ENCODE measurements at places on chromosomes 2 and 18.

DNA sequence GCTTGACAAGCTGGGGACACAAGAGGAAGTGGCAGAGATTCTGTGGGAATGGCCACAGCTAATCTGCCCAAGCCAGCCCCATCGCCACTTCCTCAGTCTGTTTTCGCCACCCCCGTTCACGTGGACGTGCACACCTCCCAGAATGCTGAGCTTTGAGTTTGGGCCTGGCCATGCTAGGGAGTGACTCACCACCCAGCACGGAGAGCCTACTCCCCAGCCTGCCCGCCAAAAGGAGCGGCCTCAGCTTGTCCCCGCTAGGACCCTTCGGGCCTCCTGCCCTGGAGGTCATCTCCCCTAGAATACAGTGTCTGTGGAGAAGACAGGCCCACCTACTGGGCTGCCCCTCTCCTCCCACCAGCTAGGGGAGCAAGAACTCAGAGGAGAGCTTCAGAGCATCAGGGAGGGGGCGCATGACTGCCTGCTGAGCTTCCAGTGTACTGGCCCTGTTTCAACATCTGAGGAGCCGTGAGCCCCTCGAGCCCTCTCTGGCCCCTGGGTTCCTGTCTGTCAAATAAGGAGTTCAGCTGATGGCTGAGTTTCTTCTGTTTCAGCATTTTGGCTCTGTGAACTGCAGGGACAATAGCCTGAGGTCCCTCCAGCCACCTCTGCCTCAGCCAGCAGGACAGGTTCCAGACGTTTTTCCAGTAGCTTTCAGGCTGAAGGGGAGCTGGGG is 5.1 kb downstream of the SLC35F6 start:
- no peak for DNase-seq

GRCh38 chr2:86037795-86038192 is 67.9 kb downstream of the POLR1A start:
- no peak for DNase-seq

- DNase-seq: no peak
These were observed 1269.0 kb upstream of the DDX18 start for GRCh38 chr2:116545286-116546068.

GRCh38 chr18:30650499-30650898 is 392.0 kb downstream of the DSC3 start:
- no peak for DNase-seq

- DNase-seq: no peak
These were observed 27.2 kb downstream of the C2orf49 start for GRCh38 chr2:105364436-105365139.

DNA sequence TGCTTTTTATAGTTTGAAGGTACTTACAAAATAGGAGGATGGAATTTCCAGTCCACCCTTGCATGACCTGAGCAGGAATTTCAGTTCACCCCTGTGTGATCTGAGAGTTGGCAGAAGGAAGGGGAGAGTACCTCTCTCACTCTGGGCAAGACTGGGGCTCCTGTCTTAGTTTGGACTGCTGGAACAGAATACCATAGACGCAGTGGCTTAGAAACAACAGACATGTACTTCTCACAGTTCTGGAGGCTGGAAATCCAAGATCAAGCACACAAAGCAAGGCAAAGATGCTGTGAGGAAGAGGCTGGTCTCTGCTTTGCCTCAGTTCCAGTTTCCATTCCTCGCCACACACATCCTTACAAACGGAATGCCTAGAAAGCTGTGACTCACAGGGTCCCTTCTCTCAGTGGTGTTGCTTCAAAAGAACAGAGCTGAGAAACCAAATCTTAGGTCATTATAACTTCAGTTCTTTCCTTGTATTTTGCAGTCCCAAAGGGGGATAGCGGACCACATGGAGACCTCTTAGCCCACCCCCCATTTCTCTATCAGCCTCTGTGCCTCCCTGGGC is 108.8 kb upstream of the HAAO start:
- no peak for DNase-seq

DNA sequence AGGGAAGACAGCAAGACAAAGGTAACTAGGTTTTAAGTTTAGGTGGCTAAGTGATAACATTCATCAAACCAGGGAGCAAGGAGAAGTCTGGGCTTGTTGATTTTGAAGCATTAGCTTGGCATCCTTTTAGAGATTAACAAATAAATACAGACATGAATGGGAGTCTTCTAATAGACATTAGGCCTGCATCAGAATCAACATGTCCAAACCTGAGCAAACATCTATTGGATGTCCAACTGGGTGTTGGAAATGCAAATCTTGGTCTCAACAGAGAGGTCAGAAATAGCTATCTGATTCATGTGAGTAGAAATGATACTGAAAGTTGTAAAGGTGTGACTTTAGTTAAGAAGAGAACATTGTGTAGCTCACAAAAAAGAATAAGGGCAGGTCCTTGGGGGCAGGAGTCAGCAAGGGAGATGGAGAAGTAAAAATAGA is 85.5 kb upstream of the RND3 start:
- DNase-seq: no peak

DNA sequence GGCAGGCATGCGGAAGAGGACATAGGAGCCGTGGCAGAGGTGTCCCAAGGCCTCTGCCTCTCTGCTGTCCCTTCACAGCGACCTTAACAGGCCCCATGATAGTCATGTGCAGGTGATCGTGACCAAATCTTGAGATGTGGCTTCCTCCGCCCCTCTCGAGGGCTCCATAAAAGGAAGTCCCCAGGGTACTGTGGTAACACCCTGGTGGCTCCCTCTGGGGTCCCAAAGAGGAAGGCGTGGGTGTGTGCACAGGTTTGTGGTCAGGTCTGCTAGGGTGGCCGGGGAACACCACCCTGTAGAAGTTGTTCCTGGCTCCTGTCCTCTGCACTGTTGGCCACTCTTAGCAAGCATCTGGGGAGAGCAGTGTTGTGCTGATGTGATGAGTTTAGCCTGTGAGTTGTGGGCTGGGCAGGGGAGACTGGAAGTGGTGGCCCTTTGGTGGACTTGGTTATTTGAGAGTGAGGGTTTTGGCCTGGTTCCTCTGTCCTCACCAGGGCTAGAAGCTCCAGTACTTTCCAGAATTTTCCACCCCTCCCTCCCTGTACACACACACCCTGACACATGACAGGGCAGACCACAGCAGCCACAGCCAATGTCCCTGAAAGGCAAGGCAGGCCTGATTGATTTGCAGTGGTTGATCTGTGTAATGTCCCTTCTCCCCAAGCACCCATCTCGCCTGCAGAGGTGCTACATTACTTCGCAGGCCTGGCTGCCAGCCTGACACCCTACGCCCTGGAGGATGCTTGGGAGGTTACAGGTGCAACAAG is 68.9 kb upstream of the BOD1L2 start:
- DNase-seq: no peak

- DNase-seq: no peak
These were observed 529.8 kb upstream of the CNTNAP5 start for GRCh38 chr2:123495241-123495640.

- no peak for DNase-seq
These were observed 196.1 kb downstream of the EIPR1 start for GRCh38 chr2:3181416-3182010.

DNA sequence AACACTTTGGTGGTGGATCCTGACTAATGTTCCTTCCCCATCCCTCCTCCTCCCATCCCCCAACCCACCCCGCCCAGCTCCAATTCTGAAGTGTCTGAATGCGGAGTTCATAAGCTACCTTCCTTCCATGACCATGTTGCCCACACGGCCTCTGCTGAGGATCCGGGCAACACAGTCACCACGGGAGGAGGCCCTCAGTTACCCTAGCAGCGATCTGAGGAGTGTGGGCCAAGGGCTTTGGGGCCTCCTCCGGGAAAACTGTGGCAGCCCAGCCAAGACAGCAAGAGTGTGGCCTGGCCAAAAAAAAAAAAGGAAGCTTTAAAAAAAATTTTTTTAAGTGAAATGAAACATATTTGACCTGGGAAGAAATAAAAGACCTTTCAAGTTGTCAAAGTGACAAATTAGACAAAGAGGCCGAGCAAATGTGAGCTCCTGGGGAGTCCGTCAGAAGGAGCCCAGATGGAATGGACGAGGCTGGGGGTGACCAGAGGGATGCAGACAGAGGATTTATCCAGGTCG is 169.0 kb upstream of the PKDCC start:
- DNase-seq: no peak

GRCh38 chr18:12088731-12089375 is 4.8 kb upstream of the ANKRD62 start:
- no peak for DNase-seq

DNA sequence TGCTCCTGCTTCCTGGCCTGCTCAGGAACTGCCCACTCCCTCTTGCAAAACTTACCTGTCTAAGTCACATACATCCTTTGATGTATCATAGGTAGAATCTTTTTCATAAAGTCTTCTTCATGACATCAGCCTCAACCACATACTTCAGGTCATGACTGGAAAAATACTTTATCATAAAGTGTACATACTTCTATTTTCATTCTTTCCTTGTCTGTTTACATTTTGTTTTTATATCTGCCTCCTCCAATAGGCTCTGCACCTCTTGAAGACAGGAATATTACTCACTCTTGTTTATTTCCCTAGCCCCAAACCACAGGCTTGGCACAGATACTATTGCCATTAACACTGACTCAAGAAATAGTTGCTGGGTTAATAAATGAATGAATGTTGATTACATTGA is 43.6 kb upstream of the ZNF804A start:
- no peak for DNase-seq

DNA sequence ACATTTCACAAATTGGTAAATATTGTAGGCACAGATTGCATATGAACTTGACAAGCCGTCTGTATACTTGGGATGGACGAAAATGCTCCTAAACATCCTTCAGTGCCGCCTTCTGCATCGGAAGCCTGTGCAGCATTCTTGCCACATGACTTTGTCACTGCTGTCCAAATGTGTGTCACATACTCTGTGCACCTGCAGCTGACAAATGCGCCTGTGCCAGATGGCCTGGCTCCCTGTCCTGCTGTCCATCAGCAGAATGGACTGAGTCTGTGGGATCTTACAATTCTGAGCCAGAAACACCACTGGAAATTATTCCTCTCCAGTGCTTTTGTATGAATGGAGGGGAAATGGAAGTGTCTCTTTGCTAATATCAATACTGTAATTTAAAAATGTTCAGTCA is 89.9 kb downstream of the DCDC2C start:
- no peak for DNase-seq

DNA sequence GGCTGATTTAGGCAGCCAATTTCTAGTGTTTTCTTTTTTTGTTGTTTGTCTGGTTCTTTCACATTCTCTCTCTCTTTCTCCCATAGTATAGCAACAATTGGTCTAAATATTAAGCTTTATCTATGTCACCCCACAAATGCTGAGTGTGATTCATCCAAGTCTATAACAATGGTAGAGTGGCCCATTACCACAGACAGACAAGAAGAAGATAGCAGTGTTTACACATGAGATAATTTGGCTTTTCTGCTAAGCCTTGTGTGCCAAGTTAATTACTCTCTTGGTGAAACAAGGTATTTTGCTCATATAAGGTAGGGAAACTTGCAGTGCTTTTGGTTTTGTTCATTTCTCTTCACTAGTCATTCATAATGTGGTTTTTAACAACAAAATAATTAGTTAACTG is 166.5 kb downstream of the SLC8A1 start:
- no peak for DNase-seq

DNA sequence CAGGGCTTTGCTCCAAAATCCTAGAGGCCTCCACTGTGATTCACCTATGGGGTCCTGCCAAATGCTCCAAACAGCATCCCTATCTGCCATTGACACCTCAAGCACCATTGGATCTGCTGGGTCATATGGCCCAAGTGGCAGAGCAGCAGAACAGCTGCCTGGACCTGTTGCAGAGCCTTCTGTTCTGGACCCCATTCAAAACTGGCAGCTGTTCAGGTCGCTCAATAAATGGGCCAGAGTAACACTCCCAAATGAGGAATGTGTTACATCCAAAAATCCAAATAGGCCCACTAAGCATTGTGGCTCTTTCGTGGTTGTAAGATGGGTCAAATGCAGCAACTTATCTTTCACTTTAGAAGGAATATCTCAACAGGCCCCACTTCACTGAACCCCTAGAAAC is 783.6 kb downstream of the DCDC2C start:
- DNase-seq: no peak

- no peak for DNase-seq
These were observed 172.7 kb upstream of the ARL4C start for GRCh38 chr2:234669621-234670020.

- DNase-seq: no peak
These were observed 116.2 kb downstream of the USP34 start for GRCh38 chr2:61354543-61355197.

DNA sequence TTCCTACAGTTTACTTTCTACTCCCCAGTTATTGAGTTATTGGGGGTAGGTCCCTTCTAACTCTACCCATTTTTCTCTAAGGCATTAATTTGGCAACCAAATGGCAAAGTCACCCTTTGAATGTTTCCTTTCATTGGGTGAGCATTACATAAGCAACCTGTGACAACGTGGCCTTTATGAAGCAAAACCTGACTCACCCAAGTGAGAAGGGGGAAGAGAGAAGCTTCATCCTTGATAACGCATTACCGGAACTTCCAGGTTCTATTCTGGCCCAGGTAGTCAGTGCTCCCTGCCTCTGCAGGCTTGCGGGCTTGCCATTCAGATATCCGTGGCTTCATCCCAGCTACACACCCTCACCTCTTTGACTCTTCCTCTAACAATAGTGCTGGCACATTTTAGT is 39.1 kb upstream of the FAM124B start:
- DNase-seq: no peak

GRCh38 chr2:9761577-9761976 is 81.7 kb upstream of the TAF1B start:
- no peak for DNase-seq

DNA sequence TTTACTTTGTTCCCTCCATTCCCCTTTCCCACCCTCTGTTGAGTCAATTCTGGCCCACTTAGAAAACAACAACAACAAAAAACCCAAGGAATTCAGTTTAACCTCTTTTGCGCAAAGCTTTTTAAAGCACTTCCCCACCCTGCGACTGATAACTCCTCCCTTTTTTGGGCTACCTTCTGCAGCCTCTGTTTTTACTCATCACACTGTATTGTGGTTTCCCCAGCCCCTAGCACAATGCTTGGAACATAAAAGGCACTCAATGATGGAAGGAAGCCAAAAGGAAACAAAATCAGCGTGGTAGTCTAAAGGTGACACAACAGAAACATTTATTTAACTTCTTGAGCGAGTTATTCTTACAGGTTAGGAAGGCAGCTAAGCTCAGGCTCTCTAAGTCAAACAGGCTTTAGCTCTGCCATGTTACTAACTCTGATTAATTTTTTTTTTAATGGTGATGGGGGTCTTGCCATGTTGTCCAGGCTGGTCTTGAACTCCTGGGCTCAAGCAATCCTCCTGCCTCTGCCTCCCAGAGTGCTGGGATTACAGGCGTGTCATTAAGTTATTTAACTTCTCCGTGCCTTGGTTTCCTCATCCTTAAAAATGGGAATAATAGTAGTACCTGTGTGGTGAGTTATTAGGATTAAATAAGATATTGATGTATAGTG is 1.3 kb downstream of the CEP68 start:
- DNase-seq: no peak

GRCh38 chr2:84700006-84700405 is 180.9 kb downstream of the TRABD2A start:
- no peak for DNase-seq

GRCh38 chr18:32351032-32351431 is 119.7 kb downstream of the GAREM1 start:
- DNase-seq: no peak

- DNase-seq: no peak
These were observed 184.6 kb downstream of the CYP26B1 start for GRCh38 chr2:71962911-71963694.

Measured in Panc1 (cell line).